ENCODE measurements at places on chromosomes 7 and 10. TPM values are rescaled to one million over a fixed set of nuclear protein-coding genes. Genes with fewer than 3 reads are reported as not detected.

DNA sequence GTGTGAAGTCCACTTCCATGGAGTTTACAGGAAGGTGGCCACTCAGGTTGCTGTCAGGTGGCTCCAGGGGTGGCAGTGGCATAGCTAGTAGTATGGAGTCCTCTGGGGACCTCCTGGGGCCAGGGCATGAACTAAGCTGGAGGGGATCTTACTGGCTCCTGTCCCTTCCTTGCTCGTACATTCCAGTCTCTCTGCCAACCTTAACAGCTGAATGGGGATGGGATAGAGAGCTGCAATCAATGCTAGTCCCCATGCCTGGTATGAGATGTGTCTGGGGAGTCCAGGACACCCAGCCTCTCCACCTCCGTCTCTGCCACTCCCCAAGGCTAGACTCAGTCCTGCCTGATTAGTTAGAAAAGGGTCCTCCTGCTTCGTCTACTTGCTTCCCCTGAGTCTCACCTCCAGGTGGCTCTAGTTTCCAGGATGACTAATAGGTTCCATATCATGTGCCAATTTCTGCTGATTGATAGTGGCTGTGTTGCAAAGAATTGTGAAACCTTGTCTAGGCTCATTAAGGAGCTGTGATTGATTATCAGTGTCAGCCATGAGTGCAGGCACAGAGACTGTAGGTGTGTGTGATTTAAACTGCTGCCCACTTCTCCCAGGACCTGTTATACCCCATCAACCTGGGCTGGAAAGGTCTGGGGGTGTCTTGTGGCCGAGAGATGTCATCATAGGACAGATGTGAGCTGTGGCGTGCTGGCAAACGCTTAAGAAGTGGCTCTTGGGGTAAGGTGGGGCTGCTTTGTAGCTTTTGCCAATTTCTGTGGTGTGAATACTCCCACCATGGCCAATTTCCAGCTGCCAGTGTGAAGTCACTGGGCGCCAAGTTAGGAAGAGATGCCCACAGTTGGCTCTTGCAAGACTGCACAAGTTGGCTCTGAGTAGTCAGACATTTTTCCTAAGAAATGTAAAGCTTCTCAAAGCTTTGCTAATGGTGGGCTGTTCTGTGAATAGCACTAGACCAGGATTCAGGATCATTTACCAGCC lies 59.8 kb downstream of the COL13A1 start:
- peak; percentile 99 for DNase-seq

- no peak for DNase-seq
Observed at GRCh38 chr10:104038958-104039752, 46.5 kb downstream of the COL17A1 start.

DNA sequence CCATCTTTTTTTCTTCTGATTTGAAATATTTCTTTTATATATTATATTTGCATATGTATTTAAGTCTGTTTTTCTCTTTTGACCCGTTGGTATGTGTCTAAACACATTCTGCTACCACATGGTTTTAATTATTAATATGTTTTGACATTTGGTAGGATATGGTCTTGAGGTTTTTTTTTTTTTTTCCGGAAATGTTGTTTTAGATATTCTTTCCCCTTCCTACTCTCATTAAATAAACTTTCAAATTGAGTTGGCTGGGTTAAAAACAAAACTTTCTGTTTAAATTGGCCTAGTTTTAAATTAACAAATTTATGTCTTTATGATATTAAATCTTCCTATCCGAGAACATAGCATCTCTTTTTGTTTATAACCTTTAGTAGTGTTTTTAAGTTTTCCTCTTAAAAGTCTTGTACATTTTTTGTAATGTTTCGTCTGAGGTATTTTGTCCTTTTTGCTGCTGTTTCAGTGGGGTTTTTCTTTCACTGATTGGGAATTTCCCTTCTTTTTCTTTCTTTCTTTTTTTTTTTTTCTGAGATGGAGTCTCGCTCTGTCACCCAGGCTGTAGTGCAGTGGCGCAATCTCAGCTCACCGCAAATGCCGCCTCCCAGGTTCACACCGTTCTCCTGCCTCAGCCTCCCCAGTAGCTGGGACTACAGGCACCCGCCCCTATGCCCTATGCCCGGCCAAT lies 25.4 kb downstream of the STAM start:
- DNase-seq: no peak

GRCh38 chr7:30738026-30738915 lies 13.7 kb upstream of the INMT start:
- DNase-seq: no peak

- DNase-seq: peak; percentile 18
Observed at GRCh38 chr7:50229964-50230363, 74.6 kb upstream of the IKZF1 start.

DNA sequence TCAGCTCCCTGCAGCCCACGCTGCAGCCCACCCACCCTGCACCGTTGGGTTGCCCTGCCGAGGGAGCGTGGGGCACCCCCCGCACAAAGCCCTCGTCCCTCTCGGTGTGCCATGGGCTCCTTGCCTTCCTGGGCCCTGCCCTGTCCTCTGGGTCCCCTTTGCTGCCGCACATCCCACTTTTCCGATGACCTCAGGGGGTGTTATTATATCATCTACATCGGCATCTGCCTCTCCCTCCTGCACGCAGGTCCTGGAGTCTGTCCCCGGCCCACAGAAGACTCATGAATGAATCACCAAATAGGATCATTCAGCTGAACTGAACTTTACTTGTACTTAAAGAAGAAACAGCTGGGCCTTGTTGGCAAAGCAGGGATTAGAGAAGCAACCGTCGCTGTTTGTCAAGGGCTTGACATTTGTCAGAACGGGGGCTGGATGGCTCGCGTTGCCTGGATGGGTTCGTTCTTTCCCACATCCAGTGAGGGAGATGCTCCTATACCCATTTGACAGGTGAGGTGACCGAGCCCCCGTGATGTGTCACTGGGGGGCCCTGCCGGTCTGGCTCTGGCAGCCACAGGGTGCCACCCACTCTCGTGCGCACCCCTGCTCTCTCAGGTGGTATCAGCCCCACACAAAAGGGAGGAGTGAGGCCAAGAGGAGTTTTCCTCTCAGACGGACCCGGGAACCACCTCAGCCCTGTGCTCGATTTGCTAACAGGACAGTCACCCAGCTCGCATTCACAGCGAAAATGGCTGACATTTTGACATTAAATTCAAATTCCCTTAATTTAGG lies 58.6 kb upstream of the EBF3 start:
- peak; percentile 69 for DNase-seq

- DNase-seq: no peak
Observed at GRCh38 chr7:133364959-133365690, 112.2 kb downstream of the EXOC4 start.

- no peak for DNase-seq
Observed at GRCh38 chr10:104368381-104368780, 14.7 kb downstream of the CFAP58 start.

- no peak for DNase-seq
Observed at GRCh38 chr10:51006686-51007085, 67.6 kb upstream of the PRKG1 start.

- peak; percentile 16 for DNase-seq
Observed at GRCh38 chr7:116977172-116977571, 23.9 kb downstream of the ST7 start.

ASB4 gene
- not detected for total RNA-seq

FKBP6 gene
- not detected for total RNA-seq

GPRIN2 gene
- 5.8 TPM for total RNA-seq
